Stimulated activated CD8-positive, alpha-beta memory T cell treated with anti-CD3 and anti-CD28 coated beads, Interleukin-4, amount 100 ng/mL, for 24 hours (primary cell): ENCODE measurements at places on chromosomes 5 and 9.

GRCh38 chr9:129497005-129497812, 123.7 kb downstream of the C9orf50 start:
- DNase-seq: no peak

DNA sequence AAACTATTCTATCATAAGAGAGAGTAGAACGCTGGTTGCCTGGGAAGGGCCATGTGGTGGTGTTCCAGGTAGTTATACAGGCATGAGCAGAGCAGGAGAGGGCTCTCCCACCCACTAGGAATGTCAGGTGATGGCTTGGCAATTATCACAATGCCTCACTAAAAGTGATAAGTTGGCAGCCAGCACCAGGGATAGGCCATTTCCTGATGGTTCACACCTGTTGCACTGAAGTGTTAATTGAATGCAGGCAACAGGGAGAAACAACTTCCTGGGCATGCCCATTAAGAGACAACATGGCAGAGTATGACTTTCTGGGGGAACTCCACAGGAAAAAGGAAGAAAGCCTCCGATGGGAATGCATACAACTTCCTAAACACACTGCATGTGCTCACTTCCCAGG, 593.2 kb downstream of the ELAVL2 start:
- no peak for DNase-seq

DNA sequence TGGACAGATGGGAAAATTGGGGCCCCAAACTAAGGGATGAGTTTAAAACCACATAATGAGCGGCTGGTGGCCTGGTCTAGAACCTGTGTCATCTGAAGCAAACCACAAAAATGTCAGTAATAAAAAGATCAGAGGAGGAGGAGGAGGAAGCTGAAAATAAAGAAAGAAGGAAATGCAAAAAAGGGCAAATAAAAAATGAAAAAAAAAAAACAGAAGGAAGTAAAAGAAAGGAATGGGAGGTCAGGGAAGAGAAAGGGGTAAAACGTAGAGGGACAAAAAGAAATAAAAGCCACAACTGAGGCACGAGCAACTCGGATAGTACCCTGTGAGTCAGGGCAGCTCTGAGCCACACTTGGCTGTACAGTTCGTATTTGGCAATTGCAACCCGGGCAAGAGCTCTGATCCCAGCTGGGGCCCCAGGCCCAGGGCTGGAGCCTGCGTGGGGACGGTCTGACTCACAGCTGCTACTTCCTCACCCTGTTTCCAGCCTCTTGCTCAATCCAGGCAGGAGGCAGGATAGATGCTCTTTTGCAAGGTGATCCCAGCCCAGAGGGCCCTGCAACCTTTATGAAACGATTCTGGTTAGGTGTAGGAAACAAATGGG, 137.9 kb upstream of the TRIM32 start:
- DNase-seq: no peak

DNA sequence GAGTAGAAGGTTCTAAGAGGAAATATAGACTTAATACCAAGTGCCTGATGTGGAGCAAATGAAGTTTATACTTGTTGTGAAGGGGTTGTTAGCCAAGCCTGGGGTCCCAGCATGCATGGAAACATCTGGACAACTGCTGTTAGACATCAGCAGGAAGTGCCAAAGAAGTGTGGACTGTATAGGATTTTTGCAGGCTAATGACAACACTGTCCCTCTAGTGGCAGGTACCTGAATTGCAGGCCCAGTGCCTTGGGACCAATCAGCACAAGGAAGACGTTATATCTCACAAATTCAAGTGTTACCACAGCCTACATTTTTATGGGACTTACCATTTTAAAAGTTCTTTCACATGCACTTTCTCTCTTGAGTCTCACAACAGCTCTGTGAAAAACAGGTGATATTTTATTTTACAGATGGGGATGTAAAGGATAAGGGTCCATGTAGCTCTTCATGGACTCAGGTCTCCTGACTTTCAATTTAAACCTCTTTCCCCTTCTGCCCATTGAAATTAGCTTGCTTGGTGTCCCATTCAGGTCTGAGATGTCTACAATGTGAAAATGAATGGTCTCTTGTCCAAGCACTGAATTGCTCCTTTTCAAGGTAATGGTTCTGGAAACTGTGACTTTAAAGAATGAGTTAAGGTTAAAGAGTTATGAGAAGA, 89.0 kb upstream of the MAP1B start:
- peak; percentile 44 for DNase-seq

DNA sequence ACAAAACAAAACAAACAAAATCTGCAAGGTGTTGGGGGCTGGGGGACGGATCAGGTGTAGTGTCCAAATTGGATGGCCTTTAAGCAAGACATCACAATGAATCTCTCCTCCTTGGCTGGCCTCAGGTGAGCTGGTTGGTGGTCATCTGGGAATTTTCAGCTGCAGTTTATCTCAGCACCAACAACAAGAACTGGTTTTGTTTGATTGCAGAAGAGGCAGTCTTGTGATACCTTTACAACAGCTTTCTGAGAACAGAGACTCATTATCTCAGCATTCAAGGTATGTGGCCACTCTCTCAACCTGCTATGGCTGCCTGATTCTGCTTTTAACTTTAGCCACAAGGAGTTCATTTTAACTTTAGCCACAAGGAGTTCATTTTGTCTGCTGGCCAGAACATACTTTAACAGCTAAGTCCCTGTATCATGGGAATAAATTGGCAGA, 1543.4 kb downstream of the EFNA5 start:
- no peak for DNase-seq

GRCh38 chr5:113273948-113274347, 160.8 kb downstream of the TSSK1B start:
- no peak for DNase-seq

- DNase-seq: no peak
These were observed 36.2 kb upstream of the POU4F3 start for GRCh38 chr5:146302406-146302805.

- no peak for DNase-seq
These were observed 230.1 kb downstream of the CAAP1 start for GRCh38 chr9:26662476-26662875.

- DNase-seq: no peak
These were observed 8.4 kb downstream of the DCANP1 start for GRCh38 chr5:135438636-135439221.

DNA sequence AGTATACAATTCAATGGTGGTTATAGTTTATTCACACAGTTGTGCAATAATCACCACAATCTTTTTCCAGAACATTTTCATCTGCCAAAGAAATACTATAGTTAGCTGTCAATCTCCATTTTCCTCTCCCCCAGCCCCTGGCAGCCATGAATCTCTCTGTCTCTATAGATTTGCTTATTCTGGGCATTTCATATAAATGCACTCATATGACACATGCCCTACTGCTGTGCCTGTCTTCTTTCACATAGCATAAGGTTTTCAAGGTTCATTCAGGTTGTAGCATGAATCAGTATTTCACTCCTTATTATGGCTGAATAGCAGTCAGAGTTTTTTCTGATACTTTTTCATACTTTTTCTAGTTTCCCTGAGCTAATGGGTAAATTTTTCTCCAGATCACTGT, 127.6 kb downstream of the HSPA4 start:
- DNase-seq: no peak

DNA sequence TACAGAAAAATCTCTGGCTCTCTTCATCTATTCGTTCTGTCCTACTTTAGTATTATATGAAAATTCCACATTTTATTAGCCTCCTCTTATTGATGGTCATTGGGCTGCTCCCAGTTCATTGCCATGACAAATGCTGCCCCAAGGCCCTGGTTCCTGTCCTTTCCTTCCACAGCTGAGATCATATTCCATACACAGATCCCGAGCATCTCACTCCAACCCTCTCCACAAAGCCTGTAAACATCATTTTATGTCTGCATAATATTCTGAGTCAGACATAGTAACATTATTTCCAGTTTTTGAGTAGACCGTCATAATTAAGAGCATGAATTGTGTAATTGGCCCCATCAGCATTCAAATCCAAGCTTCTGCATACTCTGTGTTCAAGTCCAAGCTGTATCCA, 86.3 kb downstream of the MVB12B start:
- DNase-seq: no peak

- no peak for DNase-seq
These were observed 543.1 kb downstream of the KIF4B start for GRCh38 chr5:155556700-155557099.

DNA sequence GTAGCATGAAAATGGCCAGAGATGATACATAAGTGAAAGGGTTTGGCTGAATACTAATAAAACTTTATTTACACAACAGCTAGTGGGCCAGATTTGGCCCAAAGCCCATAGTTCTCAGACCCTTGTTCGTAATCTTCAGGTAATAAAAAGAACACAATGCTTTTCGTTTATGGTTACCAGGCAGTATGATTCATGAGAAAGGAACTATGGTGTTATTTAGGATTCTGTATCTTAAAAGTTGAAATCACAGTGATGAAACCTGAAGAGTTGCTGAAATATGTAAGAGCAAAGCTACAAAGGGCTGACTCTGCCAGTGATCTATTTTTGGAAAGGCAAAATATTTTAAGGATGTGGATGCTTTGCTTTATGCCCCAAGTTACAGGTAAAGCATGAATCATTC, 192.7 kb downstream of the SMC2 start:
- no peak for DNase-seq

DNA sequence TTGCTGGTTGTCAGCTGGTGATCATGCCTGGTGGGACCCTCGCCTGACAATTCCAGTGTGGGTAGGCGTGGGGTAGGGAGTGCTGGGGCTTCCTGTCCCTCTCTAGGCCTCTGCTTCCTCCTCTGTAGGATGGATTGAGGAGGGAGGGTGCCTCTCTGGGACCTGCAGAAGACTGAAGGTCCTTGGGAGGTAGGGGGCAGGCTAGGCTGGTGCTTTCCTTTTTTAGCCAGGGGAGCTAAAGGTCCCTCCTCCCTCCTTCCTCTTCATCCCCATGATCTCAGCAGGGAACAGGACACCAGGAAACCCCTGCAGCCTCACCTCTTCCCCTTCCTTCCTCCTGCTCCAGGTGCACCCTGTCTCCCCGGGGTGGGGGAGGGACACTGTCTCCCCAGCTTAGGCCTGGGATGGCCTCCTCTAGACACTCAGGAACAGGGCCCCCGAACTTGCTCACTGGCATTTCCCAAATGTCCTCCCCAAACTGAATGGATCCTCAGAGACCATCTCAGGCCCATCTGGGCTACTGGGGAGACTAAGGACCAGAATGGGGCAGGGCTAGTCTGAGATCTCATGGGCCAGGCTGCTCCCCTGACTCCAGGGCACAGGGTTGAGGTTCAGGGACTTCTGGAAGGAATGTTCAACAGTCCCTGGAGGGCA, 8.4 kb downstream of the SH2D3C start:
- no peak for DNase-seq

GRCh38 chr5:69189162-69190086, at the start of gene CENPH:
Gene CENPH (plus strand): TSS chr5:69189583. CDS start chr5:69189635, 52 bp downstream.
- peak; percentile 84 for DNase-seq

- no peak for DNase-seq
These were observed 219.1 kb upstream of the NFIL3 start for GRCh38 chr9:91642771-91643170.

DNA sequence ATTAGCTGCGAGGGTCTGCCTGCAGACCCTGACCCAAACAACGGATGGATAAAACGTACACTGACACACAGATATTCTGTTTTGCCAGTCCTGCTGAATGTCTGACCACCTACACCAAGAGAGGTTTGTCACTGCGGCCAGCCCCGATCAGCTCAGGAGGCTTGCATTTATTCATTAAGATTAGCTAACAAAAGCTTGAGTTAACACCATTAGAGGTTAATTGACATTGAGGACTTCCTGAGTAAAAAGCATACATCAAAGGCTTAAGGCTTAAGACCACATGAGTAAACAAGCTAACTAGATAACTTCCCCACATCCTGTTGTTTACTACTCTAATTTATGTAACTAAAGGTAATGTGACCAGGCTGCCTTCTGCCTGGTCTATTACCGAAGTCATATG, 198.1 kb upstream of the TRPC7 start:
- no peak for DNase-seq

GRCh38 chr9:136049491-136050265, 45.4 kb downstream of the NACC2 start:
- DNase-seq: no peak

DNA sequence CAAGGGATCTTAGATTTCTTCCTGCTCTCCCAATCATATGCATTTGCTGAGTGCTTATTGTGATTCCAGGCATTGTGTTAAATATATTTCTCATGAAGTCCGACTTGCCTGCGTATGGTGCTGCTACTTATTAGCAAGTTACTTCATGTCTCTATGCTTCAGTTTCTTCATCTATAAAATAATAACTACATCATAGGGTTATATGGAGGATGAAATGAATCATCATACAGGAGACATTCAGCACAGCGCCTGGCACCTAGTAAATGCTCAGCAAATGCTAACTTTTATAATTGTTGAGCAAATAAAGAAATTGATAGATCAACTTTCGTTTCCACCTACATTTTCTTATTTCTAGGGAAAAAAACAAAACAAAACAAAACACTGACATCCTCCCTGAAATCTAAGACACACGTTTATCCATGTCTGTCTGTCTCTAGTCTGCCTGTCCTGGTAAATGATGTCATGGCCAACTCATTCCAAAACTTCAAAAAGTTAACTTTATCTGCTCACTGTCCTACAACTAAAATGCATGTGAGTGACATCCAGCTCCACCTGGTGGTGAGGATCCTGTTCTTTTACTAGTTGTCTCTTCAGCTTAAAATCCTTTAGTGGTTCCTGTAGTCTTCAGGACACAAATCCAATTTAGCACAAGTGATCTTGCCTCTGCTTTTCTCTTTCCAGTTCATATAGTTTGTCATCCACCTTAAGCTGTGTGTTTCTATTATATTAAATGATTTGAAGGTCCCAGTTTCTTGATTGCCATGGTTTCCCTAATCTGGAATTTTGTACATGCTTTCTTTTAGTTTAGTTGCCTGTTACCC, 27.7 kb downstream of the PPP3R2 start:
- DNase-seq: no peak
